Liver (tissue), 10 donors: ENCODE measurements at places on chromosomes 6 and 20.

- DNase-seq, result no peak
Observed at GRCh38 chr20:47127999-47128398, 228.5 kb downstream of the ZMYND8 start.

GRCh38 chr6:83341765-83342164, 89.1 kb downstream of the ME1 start:
- DNase-seq, result no peak

- DNase-seq, result no peak
Observed at GRCh38 chr6:169935861-169936260, 184.4 kb downstream of the ERMARD start.

DNA sequence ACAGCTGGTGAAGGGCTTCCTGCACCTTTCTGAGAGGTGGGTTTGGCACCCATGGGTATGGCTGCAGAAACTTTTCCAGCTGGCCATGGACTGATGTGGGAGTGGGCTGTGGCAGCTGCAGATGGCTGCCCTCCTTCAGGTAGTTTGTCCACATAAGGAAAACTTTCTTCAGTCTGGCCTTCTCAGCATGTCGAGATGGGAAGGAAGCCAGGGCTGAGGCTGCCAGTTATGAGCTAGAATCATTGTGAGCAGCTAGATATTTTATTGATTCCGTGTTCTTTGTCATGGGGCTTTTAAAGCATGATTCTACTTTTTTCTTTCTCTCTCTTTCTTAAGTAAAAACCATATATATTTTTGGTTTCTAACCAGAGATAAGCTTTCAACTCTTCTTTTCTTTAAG, 16.6 kb downstream of the NKX2-4 start:
- no peak for DNase-seq

DNA sequence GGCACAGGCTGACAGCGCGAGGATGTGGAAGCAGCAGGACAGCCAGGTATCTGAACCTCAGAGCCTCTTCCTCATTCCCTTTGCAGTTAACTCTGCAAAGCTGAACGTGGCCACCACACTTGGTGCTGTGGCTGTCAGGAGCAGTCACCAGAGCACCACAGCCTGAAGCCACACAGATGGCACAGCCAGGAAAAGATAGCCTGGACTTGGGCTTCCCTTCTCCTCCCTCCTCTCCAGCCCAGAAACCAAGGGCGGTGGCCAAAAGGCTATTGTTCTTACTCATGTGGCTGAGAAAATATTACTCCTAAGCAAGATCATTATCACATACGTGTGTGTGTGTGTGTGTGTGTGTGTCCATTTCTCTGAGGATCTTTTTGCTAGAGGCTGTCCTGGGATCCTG, 39.8 kb downstream of the CD164 start:
- no peak for DNase-seq

- no peak for DNase-seq
Observed at GRCh38 chr6:14501914-14502313, 384.3 kb downstream of the CD83 start.

- no peak for DNase-seq
Observed at GRCh38 chr6:110731196-110731595, 84.1 kb downstream of the CDK19 start.

DNA sequence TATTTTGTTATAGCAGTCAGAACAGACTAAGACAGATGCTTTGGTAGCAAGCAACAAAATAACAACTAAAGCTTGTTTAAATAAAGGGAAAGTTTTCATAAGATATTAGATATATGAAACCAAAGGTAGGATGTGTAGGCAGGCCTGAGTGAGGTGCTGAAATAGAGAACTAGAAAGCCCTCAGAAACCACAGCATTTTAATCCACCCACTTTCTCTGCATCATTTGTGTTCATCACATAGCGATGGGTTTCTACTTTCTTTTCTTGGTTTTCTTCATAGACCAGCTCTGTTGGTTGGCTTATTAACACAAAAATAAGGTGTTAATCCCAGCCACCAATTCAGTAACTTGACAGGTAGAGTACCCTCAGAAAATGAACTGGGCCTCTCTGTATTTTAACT, 58.6 kb downstream of the RPS12 start:
- no peak for DNase-seq

DNA sequence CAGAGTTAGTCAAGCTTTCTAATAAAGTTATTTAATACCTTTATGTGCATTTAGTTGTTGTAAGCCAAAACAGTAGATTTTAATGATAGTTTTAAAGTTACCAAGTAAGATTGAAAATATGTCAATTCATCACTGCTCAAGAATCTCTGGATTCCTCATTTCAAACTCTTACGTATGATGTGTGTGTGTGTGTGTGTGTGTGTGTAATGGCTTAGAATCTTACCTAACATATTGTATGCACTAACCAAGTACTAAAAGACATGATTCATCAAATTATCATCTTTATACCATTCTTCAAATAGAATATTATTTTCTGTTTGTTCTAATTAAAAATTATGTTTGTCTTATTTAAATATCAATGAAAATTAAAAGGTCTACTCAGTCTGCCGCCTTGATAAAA, 41.5 kb upstream of the ZNF337 start:
- DNase-seq, result no peak

DNA sequence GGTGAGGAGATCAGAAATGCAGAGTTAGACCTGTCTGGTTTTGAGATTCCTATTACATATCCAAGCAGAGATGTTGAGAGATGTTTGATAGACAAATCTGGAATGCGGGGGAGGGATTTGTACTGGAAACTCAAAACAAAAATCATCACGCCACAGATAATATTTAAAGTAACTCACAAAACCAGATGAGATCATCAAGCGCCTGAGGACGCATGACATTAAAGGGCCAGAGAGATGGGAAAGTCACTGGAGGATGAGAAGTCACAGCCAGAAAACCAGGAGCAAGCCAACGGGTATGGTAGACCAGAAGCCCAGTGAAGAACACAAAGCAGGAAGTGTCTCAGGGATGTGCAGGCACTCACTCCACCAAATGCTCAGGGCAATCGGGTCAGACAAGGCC, 87.7 kb downstream of the DLL1 start:
- peak; percentile 12 for DNase-seq

DNA sequence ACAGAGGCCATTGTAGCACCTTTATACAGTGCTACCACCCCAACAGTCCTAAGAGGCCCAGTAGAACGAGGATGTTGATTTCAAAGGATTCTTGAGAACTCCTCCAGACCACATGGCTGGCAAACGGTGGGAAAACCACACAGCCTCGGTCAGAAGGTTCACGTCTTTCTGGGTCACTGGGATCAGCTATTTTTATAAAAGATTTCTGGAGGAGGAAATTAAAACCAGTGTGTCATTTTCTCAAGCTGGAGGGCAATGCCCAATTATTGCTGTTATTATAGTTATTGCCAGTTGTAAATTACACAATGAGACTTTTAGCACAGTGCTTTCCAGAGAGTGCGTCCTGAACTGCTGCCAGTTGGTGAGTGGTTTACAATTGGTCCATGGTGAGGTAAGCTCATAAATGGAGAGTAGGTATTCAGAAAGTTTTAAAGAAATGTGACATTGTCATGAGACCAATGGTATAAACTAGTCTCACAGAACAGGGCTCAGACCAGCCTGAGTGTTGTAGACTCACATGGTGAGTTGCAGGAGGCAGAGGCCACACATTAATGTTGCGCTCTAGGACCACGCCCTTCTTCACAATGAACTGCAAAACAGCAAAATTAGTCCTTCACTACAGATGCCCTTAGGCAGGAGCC, 8.4 kb upstream of the PPP1R14C start:
- DNase-seq, result no peak

GRCh38 chr20:63737945-63738686, 1.5 kb upstream of the SLC2A4RG start:
- DNase-seq, result peak; percentile 77

DNA sequence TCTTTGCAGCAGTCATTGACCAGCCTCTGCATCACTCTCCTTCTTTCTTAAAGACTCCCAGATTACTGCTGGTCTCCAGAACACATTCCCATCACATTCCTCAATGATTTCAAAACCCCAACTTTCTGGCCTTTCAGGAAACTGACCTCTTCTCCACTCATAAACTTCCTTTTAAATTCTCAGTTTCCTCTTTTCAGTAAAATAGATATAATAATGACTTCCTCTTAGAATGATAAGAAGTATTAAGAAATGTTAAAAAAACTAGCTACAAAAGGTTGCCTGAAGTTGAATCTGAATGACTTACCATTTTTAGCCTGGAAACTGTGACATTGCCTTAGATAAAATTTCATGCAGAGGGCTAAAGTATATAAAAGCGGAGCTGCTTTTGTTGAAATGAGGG, 239.3 kb downstream of the OGFRL1 start:
- DNase-seq, result no peak

DNA sequence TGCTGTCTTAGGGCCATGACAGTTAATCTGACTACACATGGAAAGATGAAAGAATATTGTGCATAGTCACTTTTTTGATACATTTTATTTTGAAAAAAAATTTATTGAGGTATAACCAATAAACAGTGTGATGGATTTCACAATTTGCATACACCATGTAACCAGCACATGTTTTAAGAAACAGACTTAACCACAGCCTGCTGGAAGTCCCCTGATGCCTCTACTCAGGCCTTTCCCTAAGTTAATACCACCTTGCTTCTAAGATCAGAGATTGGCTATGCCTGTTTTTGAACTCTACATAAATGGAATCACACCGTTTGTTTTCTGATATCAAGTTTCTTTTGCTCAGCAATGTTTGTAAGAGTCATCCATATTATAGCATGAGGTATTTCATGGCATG, 136.3 kb downstream of the CFAP61 start:
- DNase-seq, result no peak

DNA sequence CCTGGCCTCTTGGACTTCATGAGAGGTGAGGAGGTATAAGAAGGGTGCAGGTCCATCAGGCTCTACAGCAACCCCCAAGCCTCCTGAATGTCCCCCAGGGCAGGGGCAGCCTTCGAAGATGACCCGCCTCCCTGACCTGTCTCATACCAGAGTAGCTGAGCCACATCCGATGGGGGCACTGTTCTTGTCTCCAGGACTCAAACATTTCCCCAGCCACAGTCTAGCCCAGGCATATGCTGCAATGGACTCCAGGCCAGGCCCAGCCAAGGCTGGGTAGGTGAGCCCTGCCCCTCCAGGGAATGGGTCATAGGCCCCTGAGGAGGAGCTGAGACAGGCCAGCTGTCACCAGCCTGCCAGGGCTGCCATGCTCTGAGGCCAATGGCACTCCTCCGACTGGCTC, 65.3 kb downstream of the BANF2 start:
- no peak for DNase-seq

DNA sequence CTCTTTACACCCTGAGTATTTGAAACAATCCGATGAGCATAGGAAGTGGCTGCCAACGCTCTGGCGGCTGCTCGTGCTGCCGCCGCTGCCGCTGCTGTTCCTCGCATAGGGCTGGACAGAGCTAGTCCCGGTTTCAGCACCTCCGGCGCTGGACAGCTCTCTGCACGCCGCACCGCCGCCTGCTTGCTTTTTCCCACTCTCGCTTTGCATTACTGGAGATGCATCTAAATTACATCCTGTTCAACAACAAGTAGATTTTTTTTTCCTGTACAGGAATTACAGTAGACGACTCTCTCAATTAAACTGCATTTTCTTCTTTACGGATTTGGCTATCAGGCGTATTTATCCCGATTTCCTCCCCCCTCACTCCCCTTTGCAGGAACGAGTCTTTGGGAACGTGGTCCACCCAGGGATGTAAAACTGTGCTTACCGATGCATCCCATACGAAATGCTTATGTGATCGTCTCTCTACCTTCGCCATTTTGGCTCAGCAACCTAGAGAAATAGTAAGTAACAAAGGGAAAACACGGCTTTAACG, 563.8 kb downstream of the LMBRD1 start:
- peak; percentile 65 for DNase-seq

GRCh38 chr6:101832371-101832770, 438.9 kb downstream of the GRIK2 start:
- no peak for DNase-seq

GRCh38 chr20:2545594-2545993, 9.2 kb downstream of the TMC2 start:
- no peak for DNase-seq

DNA sequence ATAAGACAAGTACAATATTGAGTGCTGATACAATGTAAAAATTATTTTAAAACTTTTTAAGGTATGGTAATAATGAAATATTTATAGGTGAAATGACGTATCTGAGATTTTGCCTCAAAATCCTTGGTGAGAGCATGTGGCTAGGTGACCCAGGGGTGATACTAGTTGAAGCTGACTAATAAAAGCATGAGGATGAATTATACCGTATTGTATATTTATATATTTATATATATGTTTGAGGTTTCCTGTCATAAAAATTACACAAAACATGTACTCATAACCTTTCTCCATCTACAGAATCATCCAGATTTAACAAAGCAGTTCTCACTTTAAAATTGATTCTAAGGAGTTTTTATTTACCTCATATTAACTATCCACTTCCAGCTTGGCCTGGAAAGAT, 358.1 kb downstream of the CDKAL1 start:
- DNase-seq, result no peak

GRCh38 chr6:41814629-41815028, 27.1 kb downstream of the TOMM6 start:
- DNase-seq, result no peak

- DNase-seq, result no peak
Observed at GRCh38 chr6:68651011-68651985, 16.2 kb downstream of the ADGRB3 start.

- DNase-seq, result peak; percentile 66
Observed at GRCh38 chr6:144284783-144285547, at the start of gene UTRN. TSS of gene UTRN (plus strand) at chr6:144285335. CDS start at chr6:144291829, 6,494 bp downstream.

GRCh38 chr6:63615590-63615989, 20.0 kb upstream of the PHF3 start:
- no peak for DNase-seq

- DNase-seq, result peak; percentile 56
Observed at GRCh38 chr20:35329435-35330139, 37.4 kb upstream of the FAM83C start.

DNA sequence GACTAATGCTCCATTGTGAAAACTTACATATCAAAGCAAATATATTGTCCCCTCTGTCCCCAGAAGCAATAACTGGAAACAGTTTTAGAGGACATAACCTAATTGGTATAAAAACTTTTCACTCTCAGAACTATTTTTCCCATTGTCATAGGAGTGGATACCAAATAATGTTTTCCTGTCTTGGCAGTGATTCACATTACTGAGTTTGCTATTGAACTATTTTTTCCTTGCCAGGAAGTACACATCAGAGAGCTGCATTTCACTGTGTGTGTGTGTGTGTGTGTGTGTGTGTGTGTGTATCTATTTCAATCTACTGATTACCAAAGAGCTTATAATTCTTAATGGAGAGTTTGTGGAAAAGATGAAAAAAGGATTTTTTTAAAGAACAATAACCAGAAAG, 45.4 kb downstream of the AKAP12 start:
- DNase-seq, result no peak

DNA sequence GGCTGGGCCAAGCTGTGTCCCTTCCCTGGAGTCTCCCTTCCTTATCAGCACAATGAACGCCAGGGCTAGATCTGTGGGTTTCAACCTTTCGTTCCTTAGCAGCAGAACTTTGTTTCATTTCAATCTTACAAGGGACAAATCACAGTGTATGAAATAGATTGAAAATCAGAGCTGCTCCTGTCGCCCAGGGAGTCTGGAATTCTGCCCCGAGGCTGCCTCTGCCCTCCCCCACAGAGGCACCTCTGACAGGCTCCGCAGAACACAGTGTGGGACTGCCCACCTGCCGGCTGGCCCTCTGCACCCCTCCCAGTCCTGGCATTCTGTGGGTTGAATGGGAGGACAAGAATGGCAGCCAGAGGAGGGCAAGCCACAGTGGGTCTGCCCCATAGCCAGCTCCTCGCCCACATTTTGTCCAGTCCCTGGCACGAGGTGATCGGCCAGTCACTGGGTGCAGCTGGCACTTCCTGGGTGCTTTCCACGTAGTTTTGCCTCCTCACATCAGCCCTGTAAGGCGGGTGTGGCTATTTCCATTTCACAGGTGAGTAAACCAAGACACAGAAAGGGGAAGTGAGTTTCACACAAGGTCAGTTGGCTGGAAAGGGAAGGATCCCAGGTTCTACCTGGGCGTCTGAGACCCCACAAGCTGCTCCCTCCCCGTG, 26.1 kb downstream of the MANBAL start:
- no peak for DNase-seq
